GM18507 (cell line): ENCODE measurements at places on chromosomes 3 and 15.

DNA sequence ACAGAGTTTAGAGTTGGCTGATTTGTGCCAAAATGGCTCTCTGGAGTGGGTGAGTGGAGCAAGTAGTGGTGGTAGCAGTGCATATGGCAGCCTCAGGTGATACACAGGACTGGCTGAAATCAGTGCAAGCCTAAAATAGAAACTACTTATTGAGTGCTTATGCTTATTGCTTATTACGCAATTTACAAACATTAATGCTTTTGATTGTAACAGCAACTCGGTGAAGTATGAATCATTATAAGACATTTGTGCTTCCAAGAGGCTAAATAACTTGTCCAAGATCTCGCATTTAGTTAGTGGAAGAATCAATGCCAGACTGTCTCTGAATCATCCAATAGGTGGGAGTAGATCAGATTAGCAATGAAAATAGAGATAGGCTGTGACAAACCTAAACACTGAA, 353.8 kb downstream of the NAALADL2 start:
- DNase-seq = no peak

GRCh38 chr3:171825222-171825828, 15.0 kb upstream of the PLD1 start:
- DNase-seq = no peak

- no peak for DNase-seq
Measured at GRCh38 chr3:193389335-193389734, 10.8 kb upstream of the ATP13A5 start.

DNA sequence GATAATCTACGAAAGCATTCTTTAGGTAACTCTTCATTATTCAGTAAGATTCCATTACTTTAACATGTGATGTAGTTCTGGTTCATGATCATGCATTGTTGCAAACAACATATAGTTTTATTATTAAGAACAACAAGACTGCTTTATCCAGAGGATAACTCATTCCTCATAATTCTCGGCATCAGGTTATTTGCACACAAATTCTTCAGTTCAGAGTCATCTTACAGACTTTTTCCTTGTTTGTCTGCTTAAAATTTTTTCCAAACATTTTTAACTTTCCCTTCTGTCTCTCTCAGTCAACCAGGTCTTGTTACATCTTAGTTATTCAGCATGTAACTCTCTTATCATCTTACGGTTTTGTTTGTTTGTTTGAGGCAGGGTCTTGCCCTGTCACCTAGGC, 60.1 kb downstream of the VGLL3 start:
- DNase-seq = no peak

- DNase-seq = no peak
Measured at GRCh38 chr15:101501703-101502373, 12.3 kb upstream of the PCSK6 start.
